NCI-H1048 (cell line): ENCODE measurements at places on chromosomes 4 and X.

DNA sequence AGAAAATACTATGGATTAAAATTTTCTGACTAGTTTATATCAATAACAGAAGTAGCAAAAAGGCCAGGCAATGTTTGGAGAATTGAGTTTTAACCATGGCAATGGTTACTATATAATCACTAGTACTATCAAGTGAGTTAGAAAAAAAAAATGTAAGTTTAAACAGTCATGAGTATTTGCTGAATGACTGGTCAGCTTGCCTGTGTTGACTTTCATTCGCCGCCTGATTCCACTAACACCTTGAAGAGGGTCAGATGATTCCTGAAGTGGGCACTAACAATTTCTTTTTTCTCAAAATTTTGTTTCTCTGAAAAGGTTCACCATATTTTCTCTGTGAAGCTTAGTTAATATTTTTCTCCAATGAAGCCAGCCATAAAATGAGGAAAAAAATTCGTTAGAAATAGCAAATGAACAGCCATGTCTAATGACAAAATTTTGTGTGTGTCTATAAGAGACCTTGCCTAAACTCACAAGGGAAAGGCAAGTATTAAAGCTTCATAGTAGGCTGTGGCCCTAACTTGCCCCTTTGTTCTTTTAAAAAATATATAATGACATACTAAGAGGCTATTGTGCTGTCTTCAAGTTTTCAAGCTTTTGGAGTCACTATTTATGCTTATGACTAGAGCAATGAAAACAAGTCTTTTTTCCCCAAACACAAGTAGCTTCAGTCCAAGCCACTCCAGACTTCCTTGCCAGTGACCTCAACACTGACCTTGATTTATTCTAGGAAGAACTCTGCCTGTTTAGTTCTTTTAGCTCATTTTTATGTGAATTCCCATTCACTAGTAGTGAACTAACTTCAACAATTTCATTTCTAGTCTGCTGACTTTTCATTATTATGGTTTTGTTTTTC lies 18.4 kb upstream of the FHDC1 start:
- no peak for DNase-seq

DNA sequence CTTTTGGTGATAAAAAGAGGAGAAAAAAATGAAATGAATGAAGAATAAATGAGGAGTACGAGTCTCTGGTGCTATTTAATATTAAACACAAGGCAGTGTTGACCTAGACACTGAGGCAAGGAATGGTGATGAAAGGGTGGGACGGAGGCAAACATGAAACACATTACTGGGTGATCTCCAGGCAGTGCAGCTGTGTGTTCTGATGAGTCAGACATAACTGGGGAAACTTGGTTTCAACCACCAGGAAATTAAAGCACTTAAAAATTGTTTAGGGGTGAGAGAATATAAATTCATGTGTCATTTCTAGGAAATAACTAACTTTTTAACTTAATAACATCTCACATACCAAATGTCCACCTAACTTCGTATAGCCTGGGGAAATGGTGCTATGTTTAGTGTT lies 19.7 kb upstream of the CXCL6 start:
- no peak for DNase-seq

GRCh38 chrX:2643880-2644279 lies 47.2 kb upstream of the CD99 start:
- no peak for DNase-seq

DNA sequence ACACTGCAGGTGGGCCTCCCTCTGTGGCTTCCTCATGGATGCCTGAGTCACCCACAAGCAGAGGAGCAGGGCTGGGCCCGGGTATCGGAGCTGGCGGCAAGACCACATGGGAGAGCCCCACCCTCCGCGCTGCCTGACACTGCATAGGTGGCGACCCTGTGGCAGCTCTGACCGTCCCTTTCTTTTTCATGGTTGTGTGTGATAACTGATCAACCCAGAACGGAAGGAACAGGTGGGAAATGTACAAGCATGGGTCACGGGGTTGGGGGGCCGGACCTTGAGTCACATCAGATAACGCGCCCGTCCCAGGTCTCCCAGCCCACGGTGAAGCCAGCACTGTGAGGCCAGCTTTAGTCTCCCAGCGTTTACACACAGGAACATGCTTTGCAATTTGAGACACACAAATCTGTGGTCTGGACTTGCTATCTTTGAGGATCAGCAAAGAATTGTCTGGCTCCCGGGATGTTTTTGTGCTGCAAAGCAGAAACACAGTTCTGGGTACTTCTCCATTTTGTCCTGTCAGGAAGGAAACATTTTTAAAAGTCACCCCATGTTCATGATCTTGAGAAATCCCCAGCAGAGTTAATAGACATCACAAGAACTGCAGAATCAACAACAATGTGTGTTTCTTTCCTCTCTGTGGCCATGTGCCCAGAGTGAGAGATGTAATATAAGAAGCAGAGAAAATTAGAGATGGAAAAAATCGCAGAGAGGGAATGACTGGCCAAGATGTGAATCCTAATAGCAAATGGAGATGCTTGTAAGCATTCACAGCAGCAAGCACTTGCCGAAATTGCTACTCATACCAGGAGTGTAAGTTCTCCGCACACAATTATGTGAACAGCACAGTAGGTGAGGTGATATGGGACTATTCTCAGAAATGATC lies 70.1 kb upstream of the CBR4 start:
- no peak for DNase-seq

DNA sequence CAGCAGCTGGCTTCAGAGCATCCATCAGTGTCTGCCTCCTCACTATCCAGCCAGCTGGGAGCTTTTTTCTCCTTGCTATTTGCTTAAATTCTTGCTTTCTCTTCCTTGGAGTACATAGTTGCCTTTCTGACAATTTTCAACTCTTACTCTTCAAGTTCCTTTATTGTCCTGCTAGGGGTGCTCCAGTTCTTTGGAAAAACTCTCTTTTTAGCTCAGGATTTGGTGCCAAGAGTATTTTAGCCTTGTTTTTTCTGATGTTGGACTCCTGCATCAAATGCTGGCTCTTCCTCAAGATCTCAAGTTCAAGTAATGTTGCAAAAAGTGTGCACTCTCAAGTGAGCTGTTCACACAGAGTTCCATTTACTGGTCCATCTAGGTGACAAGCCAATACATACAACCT lies 126.4 kb downstream of the KDR start:
- no peak for DNase-seq

- no peak for DNase-seq
Measured at GRCh38 chr4:173761938-173762337, 231.9 kb upstream of the HAND2 start.

DNA sequence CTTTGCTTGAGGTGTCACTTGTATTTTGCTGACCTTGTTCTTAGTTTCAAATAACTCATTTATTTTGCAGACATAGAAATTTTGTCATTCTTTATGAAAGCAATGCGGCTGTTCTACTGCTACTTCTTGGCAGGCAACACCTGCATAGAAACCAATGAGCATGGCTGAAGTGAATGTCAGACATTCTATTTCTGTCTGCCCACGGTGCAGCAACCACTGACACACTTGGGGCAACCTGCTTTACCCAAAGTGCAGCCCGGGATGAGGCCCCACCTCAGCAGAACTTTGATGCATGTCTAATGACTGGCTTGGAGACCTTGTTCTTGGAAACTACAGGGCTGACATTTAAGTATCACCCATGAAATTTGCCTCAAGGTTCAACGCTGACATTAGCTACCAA lies 93.6 kb downstream of the RBM47 start:
- no peak for DNase-seq

- no peak for DNase-seq
Measured at GRCh38 chr4:112038861-112039260, 106.4 kb upstream of the FAM241A start.

DNA sequence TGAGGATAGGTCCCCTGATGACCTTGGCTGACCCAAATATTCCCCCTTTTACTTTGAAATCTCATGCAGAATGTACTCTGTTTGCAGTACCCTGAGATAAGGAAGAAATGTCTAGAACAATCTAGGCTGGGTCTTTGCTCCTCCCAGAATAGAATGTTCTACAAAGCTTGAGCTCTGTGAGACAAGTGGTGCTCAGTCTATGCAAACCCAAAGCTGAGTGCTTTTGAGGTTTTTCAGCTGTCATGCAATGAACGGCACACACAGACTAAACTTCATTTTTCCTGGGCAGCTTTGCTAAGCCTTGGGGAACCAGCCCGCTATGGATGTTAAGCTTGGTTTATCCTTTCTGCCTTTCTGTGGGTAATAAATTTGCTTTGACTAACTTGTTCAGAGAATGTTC lies 513.6 kb downstream of the FAT4 start:
- no peak for DNase-seq

DNA sequence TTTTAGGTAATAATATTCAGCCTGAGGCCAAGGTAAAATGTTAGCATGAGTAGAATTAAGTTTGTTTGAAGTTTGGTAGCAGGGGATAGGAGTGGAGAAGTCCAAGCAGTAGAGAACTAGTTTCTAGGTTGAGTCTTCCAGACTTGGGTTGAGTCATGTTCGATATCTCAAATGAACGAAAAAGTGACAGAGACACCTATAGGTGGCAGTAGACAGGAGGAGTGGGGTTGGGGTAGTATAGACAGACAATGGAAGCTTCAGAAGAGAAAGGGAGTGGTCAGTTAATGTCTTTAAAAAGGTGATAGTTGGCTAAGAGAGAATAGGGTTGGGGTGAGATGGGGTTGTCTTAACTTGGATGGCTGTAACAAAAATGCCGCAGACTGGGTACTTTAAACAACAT lies 58.7 kb upstream of the EMCN start:
- DNase-seq: no peak

DNA sequence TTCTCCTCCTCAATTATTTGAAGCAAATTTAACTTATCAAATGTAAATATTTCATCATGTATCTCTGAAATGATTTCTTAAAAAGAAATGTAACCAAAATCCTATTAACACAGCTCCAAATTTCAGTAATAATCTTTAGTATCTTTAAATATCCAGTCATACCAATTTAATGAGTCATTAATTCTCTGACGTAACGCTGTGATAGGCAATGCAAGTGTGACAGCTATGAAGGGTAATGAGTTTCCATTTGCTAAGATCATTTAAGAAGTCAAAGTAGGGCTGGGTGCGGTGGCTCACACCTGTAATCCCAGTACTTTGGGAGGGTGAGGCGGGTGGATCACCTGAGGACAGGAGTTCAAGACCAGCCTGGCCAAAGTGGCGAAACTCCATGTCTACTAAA lies 15.6 kb downstream of the RPS3A start:
- DNase-seq: no peak

GRCh38 chr4:138062929-138063328 lies 179.2 kb downstream of the SLC7A11 start:
- DNase-seq: no peak

DNA sequence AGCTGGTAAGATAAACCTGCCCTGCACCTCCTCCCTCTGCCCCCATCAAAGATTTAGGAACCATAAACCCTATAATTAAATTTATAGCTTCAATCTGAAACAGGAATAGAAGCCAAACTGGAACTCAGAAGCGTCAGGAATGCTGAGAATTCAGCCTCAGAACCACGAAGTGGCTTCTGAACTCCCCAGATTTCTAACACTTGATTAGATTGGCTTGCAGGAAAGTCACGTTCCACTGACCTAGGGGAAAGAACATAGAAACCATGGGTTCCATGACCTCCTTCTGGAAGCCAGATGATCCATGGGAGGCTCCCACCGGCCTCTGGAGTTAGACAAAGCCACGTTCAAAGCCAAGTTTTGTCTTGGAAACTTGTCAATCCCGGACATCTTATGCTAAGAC lies 356.5 kb downstream of the MID1IP1 start:
- no peak for DNase-seq

- no peak for DNase-seq
Measured at GRCh38 chrX:10160211-10160610, 3.4 kb downstream of the CLCN4 start.

GRCh38 chr4:81508411-81509185 lies 36.9 kb upstream of the RASGEF1B start:
- no peak for DNase-seq

DNA sequence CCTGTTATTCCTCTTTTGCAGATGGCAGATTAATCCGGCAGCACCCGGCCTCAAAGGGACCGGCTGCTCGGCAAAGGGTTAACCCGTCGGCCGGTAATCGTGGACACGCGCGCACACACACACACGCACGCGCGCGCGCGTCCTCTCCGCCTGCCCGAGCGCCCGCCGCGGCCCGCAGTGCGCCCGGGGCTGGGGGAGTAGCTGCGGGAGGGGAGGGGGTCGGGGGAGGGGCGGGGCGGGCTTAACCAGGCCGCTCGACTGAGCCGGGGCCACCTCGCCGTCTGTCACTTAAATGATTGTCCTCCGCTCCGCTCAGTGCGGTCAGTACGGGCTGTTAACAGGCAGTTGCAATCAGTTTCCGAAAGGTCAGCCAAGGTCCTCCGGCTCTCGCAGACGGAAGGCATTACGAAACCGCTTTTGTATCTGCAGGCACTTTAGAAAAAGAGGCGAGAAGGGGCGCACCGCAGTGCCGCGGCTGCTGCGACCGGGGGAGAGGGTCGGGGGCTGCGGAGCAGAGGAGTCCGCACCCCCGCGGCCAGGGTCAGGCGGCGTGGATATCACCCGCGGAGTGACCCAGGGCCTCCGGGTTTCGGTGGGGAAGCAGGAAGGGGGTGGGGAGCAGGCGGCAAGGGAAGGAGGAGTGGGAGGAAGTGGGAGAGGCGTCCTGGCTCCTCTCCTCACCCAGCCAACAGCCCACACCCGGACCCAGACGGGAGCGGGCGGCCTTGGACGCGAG lies 57.3 kb upstream of the BCOR start:
- no peak for DNase-seq

GRCh38 chr4:12852338-12853307 lies 631.5 kb downstream of the RAB28 start:
- DNase-seq: peak; percentile 15

- DNase-seq: no peak
Measured at GRCh38 chr4:6680372-6681034, 13.2 kb upstream of the S100P start.

DNA sequence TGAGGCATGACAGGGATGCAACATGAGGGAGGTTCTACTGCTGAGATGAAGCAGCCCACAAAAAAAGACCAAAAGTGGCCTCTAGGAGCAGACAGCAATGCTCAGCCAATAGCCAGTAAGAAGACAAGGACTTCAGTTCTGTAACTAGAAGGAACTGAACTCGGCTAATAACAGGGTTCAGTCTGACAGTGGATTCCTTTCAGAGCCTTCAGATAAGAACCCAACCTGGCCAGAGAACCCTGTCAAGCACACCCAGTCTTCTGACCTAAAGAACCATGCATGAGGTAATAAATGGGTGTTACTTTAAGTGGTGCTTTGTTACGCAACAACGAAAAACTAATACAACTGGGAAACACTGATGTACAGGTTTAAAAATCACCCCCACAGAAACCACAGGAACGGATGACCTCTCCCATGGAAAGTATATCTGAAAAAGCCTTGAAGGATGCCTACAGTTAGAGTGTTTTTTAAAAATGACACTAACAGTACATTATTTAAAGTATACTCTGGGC lies 94.6 kb downstream of the PAPSS1 start:
- no peak for DNase-seq

DNA sequence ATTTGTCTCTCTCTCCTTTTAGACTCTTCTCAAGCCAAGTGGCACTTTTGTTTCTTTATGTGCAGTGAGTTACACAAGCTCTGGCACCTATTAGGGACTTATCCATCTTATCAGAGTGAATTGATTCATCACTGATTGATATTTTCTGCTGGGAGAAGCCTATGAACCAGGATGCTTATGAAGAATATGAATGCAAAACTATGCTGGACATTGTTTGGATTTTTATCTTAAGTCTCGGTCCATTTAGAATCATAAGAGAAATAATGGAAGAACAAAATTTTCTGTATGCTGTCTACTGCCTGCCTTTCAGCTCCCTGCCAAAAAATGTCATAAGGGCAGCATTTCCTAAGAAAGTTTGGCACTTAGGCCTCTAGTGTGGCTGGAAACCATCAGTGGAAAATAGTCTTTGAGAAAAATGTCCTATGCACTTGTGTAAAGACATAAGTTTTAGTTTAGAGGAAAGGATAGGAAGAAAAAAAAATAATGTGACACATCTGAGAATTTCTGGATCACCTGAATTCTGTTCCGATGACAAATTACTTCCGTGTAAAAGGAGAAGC lies 365.7 kb upstream of the MAD2L1 start:
- no peak for DNase-seq
